ENCODE measurements at places on chromosomes 6 and 20. TPM values are rescaled to one million over a fixed set of nuclear protein-coding genes. Genes with fewer than 3 reads are reported as not detected.

Gene ZKSCAN3
- 4.7 TPM for total RNA-seq

Gene PRKN
- 4.2 TPM for total RNA-seq

Gene LINC00237
- not detected for total RNA-seq

Gene GINS1
- total RNA-seq: 7.4 TPM

Gene NCOA3
- 63.0 TPM for total RNA-seq

Gene FAXC
- 0.32 TPM for total RNA-seq

Gene RAET1G
- total RNA-seq: 1.3 TPM

Gene TRIM31
- not detected for total RNA-seq

Gene EYA2
- total RNA-seq: not detected

Gene CTSZ
- 92.1 TPM for total RNA-seq

Gene PLEKHG1
- total RNA-seq: 1.7 TPM

Gene DEFB132
- total RNA-seq: not detected

Gene RIPOR3
- 29.3 TPM for total RNA-seq

Gene SLC32A1
- total RNA-seq: not detected

Gene SRMS
- total RNA-seq: not detected

Gene PEX6
- total RNA-seq: 41.0 TPM

Gene SNAI1
- 1.3 TPM for total RNA-seq

Gene HLA-DMB
- total RNA-seq: 1.7 TPM

Gene PBOV1
- total RNA-seq: not detected

Gene KHDC1L
- total RNA-seq: 0.43 TPM

Gene CST3
- total RNA-seq: 123 TPM

Gene BPI
- total RNA-seq: not detected

Gene ERVFRD-1
- total RNA-seq: not detected

Gene UNC93A
- not detected for total RNA-seq

Gene CD93
- under 0.01 TPM for total RNA-seq

Gene EMILIN3
- total RNA-seq: not detected

Gene SRSF12
- total RNA-seq: under 0.01 TPM

Gene DZANK1
- 0.64 TPM for total RNA-seq

Gene THBD
- total RNA-seq: 0.32 TPM

Gene RNF217
- total RNA-seq: 25.5 TPM

Gene SLC17A1
- total RNA-seq: not detected

Gene PDYN
- not detected for total RNA-seq

Gene BMP6
- under 0.01 TPM for total RNA-seq
